Activated naive CD8-positive, alpha-beta T cell treated with anti-CD3 and anti-CD28 coated beads, Interleukin-2, amount 50 U/mL, for 16 hours (primary cell): ENCODE measurements at places on chromosomes 3 and 15.

- no peak for DNase-seq
These were observed 45.0 kb upstream of the GK5 start for GRCh38 chr3:142270407-142270806.

- DNase-seq, result no peak
These were observed 54.6 kb downstream of the MCCC1 start for GRCh38 chr3:183044547-183045229.

- DNase-seq, result no peak
These were observed 20.6 kb upstream of the KCTD6 start for GRCh38 chr3:58471025-58471887.

DNA sequence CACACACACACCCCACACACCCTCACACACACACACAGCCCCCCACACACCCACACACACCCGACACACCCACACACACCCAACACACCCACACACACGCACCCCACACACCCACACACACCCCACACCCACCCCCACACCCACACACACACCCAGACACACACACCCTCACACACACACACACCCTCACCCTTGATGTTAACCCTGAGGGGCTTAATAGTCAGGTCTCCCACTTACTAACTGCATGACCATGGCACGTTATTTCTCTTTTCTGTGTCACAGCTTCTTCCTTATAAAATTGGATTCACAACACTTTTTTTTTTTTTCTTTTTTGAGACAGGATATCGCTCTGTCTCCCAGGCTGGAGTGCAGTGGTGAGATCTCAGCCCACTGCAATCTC lies 2.8 kb downstream of the GRM2 start:
- no peak for DNase-seq

GRCh38 chr15:80549654-80550053 lies 145.5 kb upstream of the ABHD17C start:
- DNase-seq, result no peak

GRCh38 chr3:81864272-81864671 lies 102.8 kb upstream of the GBE1 start:
- no peak for DNase-seq

DNA sequence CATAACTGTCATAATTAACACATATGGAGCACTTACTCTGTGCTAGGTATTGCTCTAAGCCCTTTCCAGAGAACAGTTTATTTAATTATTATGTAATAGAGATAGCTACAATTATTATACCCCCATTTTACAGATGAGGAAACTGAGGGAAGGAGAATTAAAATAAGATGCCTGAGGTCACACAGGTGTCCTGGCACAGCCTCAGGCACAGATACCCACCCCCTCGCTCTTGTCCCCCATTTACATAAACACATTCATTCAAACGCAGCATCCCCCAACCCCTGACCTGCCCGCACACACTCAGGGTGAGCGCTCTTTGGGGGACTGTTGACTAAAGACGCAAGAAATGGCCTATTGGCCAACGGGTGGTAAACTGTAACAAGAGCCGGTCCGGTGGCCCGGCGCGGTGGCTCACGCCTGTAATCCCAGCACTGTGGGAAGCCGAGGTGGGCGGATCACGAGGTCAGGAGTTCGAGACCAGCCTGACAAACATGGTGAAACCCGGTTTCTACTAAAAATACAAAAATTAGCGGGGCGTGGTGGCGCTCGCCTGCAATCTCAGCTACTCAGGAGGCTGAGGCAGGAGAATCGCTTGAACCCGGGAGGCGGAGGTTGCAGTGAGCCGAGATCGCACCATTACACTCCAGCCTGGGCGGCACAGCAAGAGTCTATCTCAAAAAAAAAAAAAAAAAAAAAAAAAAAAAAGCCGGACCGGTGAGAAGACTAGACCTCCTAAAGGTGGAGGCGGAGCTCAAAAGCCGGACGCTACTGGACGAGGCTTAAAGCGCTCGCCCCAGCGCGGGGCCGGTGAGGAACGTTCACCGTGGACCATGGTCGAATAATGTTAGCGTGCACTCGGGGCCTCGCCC lies 1.9 kb upstream of the ISL2 start:
- no peak for DNase-seq

GRCh38 chr3:141279077-141279967 lies 47.7 kb downstream of the PXYLP1 start:
- DNase-seq, result no peak

GRCh38 chr3:149489060-149489690 lies 14.7 kb downstream of the TM4SF4 start:
- no peak for DNase-seq

- DNase-seq, result no peak
These were observed 70.0 kb downstream of the DHX30 start for GRCh38 chr3:47872916-47873315.

GRCh38 chr15:58453931-58454793 lies 22.4 kb downstream of the LIPC start:
- peak; percentile 36 for DNase-seq

DNA sequence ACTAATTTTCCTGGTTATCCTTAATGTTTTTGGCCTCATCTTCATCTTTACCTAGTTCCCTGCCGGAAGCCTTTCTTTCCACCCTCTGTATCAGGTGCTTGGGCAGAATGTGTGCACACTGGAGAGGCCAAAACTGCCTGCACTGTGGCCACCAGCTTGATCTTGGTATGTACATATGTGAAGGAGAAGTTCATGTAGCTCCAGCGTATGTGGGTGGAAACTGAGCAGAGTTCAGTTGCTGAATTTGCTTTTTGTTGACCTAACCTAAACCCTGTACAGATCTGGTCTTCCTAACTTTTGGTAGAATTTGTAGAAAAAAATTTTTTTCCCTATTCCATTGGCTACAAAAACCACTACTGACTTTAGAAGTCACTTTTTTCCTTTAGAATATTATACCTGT lies 65.9 kb upstream of the IGSF10 start:
- no peak for DNase-seq
